ENCODE measurements at places on chromosomes 2 and 18. TPM values are rescaled to one million over a fixed set of nuclear protein-coding genes. Genes with fewer than 3 reads are reported as not detected.

DNA sequence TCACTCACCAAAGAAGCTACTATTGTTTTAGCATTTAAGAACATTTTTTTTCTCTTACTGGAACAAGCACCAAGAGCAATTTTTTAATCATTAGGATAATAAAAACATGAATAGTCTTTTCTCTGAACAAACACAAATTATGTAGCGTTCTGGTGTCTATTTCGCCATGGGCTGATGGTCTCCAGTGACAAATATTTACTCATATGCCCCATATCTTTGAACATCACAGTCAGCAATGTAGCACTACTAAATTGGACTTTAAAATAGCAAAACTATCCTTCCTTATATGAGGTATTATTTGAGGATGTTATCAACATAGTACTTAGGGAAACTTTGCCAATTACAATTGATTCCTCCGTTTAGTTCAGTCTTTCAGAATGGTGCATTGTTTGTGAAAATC is 1326.0 kb upstream of the ZEB2 start:
- DNase-seq = no peak

GRCh38 chr2:99776906-99777646 is 287.3 kb upstream of the REV1 start:
- no peak for DNase-seq

DNA sequence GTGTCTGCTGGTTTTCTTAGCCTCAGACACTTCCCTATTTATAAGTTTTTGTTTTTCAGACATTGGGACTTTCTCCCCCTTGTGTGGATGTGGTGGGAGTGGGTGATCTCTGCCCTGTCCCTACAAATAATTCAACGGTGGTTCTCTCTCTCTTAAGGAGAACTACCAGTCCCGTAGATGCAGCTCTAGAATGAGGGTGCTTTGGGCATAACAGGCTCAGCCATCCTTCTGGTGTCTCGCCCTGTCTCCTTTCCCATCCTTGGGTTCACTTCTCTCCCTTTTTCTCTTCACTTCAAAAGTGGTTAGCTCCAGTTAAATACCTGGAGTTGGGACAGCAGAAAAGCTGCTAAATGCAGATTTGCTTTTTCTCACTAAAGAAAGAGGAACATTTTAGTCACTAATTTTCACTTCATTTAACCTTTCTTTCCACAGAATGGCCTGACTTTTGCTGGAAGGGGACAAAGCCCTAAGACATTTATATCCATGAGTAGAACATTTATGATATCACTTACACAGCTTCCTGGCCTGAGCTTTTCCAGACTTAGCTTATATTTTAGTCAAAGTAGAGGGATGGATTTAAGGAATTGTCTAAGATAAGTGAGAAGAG is 121.2 kb upstream of the CXCR4 start:
- no peak for DNase-seq

DNA sequence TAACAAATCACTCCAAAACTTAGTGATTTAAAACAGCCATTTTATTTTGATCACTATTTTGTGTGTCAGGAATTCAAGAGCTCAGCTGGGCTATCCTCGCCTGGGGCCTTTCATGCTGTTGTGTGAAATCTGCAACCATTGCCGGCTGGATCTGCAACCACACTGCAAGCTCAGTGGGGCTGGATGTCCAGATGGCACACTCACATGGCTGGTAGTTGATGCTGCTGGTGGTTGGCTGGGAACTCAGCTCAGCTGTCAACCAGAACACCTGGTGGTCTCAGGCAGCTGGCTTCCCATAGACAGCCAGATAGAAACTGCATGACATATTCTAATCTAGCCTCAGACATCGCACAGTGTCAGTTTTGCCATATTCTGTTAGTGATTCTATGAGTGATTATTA is 30.6 kb upstream of the AP1S3 start:
- peak; percentile 48 for DNase-seq

DNA sequence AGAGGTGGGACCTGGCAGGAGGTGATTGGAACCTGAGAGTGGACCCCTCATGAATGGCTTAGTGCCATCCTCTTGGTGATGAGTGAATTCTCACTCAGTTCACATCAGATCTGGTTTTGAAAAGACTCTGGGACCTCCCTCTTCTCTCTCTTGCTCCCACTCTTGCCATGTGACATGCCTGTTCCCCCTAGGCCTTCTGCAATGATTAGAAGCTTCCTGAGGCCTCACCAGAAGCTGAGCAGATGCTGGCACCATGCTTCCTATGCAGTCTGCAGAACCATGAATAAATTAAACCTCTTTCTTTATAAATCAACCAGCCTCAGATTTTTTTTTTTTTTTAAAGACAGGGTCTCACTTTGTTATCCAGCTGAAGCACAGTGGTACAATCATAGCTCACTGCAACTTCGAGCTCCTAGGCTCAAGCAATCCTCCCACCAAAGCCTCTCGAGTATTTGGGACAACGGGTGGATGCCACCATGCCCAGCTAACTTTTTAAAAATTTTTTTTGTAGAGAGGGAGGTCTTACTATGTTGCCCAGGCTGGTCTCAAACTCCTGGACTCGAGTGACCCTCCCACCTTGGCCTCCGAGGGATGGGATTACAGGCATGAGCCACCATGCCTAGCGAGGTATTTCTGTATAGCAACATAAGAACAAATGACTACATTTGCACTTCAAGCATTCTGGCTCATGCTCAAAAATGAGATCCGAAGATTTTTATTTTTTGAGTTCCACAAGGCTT is 2.0 kb upstream of the ZFAND2B start:
- no peak for DNase-seq

DNA sequence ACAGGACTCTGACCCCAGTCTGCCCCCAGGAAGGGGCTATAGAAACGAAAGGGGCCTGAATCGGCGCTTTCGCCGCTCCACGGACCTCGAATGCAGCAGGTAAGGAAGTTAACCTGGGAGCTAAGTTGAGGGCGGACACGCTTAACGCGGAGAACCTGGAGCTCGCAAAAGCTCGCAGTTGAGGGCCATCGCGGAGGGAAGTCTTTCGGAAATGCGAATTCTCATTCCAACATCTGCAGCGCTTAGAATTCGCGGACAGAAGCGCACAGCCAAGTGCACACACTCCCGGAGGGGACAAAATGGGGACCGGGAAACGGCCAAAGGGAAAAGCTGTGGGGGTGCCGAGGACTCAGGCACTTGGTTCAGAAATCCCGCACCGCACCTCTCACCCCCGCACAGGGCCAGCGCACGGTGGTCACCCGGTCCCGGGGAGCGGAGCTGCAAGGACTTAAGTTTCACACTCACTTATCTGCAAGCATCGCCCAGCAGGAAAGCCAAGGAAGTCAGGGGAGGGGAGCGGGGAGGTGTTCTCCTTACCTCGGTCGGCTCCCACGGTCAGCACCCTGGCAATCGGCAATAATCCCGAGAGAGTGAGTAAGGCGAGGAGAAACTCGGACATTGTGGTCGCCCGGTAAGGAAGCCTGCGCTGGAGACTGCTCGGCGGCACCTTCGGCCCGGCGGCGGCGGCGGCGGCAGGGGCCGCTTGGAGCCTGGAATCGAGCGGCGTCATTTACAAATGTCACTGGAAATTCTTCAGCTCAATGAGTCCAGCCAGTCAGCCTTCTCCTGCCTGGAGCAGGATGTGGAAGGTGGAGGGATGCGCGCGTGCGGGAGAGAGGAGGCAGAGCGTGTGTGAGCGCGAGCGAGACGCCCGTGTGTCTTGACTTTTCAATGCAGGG is 456 bp downstream of the LRP1B start:
- DNase-seq = peak; percentile 6

- DNase-seq = no peak
These were observed 17.4 kb downstream of the FAM117B start for GRCh38 chr2:202652119-202652518.

GRCh38 chr18:63137999-63138435 is 181.6 kb downstream of the BCL2 start:
- no peak for DNase-seq

GRCh38 chr2:11833601-11834000 is 87.2 kb downstream of the LPIN1 start:
- no peak for DNase-seq

- DNase-seq = peak; percentile 89
These were observed 80.9 kb downstream of the SMC6 start for GRCh38 chr2:17672583-17673317.

DNA sequence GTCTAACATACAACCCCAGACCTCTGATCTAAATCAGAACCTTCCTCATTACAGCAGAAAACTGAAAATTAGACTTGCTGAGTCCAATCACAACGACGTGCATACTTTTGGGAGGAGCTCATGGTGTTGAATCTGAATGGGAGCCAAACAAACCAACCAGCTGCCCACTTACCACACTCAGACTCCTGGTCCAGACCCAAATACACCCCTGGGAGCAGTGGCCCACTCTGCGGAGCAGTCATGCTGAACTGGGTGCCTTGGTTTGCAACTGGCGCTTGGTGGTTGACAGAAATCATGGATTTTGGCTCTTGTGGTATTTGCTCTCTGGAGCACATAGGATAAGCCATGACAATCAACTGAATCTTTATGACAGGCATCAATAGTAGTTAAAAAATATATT is 253.6 kb upstream of the TNP1 start:
- DNase-seq = no peak

DNA sequence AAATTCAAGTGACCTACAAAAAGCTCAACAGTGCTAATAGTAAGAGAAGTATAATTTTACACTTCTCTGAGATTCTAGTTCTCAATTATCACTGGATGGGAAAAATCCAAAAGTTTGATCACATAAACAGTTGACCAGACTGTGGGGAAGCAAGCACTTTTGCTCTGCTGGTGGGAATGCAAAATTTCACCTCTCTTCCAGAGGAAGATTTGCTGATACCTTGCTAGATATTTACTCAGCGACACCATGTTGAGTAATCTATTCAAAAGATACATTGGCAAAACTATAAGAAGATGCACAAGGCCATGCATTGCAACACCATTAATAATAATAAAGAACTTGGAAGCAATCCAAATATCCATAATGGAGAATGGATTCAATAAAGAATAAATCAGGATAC is 204.4 kb downstream of the MREG start:
- no peak for DNase-seq

- no peak for DNase-seq
These were observed 123.6 kb downstream of the ZNF804A start for GRCh38 chr2:184721881-184722280.

DNA sequence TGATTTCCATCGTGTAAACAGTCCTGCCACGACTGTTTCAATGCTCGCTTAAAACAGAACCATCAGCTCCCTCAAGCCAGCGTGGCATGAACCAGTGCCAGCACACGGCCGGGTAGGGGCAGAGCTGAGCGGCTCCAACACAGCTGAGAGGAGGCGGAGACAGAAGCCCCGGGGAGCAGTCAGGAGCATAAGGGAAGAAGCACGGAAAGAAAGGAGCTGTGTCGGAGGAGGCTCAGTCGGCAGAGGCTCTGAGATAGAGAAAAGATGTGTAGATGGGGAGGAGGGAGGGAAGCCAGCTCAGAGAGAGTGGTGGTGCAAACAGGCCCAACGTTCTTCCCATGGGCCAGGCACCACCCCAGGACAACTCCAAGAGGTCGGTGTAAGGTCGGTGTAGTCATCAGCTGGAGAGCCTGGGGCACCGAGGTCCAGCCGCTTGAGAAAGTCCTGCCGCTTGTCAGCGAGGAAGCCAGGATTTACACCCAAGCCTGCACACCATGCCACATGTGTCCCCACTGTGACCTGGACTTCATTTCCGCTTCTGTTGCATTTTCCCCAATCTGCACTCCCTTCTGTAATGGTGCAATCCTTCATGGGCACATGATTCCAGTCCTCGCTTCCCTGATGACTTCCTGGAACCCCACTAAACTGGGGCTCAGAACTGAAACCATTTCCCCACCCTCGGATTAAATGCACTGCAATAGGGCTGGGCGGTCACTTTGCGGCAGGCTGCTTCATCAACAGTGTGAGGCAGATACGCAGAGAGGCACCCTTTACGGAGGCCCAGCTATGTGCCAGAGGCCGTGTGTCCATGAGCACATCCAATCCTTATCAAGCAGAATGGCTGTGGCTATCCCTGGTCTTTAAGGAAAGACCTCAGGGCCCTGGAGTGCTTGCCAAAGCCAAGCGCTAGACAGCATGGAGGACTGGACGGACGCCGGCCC is 43.5 kb downstream of the CYP27C1 start:
- peak; percentile 36 for DNase-seq

- peak; percentile 100 for DNase-seq
These were observed 201.1 kb downstream of the SPP2 start for GRCh38 chr2:234251326-234252271.

DNA sequence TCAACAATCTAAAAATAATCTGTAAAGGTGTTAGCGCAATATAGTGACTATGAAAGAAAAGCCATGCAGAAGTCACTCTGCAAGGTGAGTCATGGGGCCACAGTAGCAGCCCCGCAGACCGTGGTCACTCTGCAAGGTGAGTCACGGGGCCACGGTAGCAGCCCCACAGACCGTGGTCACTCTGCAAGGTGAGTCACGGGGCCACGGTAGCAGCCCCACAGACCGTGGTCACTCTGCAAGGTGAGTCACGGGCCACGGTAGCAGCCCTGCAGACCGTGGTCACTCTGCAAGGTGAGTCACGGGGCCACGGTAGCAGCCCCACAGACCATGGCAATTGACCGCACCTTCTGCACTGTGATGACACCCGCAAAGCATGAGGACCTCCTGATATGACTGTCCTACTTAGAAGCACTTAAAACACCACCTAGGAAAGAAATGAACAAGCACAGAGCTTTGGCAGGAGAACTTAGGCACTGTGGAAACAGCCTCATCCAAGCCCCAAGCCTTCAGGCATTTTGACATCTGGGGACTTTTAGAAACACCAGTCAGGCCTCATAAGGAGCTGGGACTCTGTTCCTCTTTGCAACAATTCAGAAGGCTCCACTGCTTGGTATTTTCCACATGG is 70.1 kb downstream of the LDLRAD4 start:
- no peak for DNase-seq

- DNase-seq = peak; percentile 19
These were observed 29.9 kb downstream of the ANO7 start for GRCh38 chr2:241218131-241219029.

DNA sequence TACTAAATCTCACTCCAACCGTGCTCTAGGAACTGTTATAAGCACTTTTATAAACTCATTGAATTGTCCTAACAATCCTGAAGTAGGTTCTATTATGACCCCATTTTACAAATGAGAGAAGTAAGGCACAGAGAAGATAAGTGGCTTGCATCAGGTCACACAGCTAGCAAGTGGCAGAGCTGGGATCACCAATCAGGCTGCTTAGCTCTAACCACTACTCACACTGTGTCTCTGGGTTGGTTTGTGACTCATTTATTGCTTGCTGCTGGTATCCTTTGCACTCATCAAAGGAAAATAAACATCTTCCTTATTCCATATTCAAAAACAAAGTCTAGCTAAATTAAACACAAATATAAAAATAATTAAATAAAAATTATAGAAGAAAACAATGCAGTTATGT is 42.5 kb upstream of the IL1R2 start:
- peak; percentile 31 for DNase-seq

GRCh38 chr2:230575642-230576324 is 136.9 kb upstream of the CAB39 start:
- no peak for DNase-seq

CDH19 gene
- total RNA-seq = not detected

MARCHF4 gene
- total RNA-seq = 2.7 TPM

DYSF gene
- 59.5 TPM for total RNA-seq

SLC38A11 gene
- not detected for total RNA-seq

DES gene
- 863 TPM for total RNA-seq

AAMP gene
- total RNA-seq = 168 TPM

TLX2 gene
- total RNA-seq = 0.46 TPM
